Hindlimb muscle (tissue), 1 donor: ENCODE measurements at places on chromosomes 1 and 21. TPM values are rescaled to one million over a fixed set of nuclear protein-coding genes. Genes with fewer than 3 reads are reported as not detected.

Gene RGS5
- 20.6 TPM for polyA plus RNA-seq

GRCh38 chr1:196858811-196859210, 29.0 kb upstream of the CFHR4 start:
- no peak for DNase-seq

- no peak for DNase-seq
These were observed 3.2 kb upstream of the CD1C start for GRCh38 chr1:158286487-158286886.

DNA sequence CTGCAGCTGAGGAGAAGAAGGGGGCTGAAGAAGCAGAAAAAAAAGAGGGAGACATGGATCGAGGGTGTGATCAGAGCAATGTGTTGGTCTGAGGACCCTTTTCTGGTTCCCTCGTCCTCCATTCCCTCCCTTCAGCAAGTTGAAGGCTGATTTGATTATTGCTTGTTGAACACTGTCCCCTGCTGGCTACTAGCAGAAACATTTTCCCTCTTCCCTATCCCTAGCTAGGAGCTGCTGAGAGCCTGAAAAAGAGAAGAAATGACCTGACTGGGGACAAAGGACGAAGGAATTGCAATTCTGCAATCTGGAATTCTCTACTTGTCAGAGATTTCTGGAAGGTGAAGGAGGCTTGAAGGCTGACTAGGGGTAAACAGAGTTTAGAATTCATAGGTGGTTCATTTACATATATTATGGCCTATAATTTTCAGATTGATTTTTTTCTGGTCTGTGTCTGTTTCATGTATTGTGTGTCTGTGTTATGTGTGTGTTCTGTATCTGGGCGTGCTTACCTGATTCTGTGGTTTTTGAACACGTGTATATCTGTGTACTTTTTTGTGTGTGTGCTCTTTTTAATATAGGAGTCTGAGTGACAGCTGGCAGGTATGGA, 9.8 kb downstream of the NHLH1 start:
- peak; percentile 63 for DNase-seq

DNA sequence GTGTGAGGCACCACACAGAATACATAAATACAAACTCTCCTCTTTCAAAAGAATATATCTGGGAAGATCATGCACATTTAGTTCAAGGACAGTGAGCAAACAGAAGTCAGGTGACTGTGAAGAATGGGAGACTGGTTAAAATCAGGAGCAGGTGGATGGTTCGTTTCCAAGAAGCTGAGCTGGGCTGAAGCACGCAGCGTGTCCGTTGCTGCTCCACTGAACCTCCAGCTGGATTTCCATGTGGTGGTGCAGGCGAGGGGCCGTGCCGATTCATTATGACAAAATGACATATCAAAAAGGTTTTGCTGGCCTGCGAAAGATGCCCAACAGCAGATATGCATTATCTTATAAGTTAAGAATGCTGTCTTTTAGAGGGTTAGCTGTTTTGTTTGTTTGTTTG, 66.0 kb downstream of the OLIG1 start:
- DNase-seq, result no peak

GRCh38 chr1:156424806-156425432, 55.9 kb downstream of the RHBG start:
- no peak for DNase-seq

GRCh38 chr1:47517946-47518345, 80.1 kb downstream of the FOXD2 start:
- DNase-seq, result no peak

Gene LRRC8B
- polyA plus RNA-seq, result 3.0 TPM

- DNase-seq, result no peak
These were observed 569 bp downstream of the RNF207 start for GRCh38 chr1:6206520-6206855.

GRCh38 chr1:64223329-64224151, 20.1 kb downstream of the UBE2U start:
- DNase-seq, result no peak

GRCh38 chr1:204132718-204133117, 19.1 kb downstream of the ETNK2 start:
- no peak for DNase-seq
